ENCODE measurements at places on chromosomes 6 and 20. TPM values are rescaled to one million over a fixed set of nuclear protein-coding genes. Genes with fewer than 3 reads are reported as not detected.
A peak's percentile ranks its signal among the peaks of the same experiment; 100 is the strongest.

DNA sequence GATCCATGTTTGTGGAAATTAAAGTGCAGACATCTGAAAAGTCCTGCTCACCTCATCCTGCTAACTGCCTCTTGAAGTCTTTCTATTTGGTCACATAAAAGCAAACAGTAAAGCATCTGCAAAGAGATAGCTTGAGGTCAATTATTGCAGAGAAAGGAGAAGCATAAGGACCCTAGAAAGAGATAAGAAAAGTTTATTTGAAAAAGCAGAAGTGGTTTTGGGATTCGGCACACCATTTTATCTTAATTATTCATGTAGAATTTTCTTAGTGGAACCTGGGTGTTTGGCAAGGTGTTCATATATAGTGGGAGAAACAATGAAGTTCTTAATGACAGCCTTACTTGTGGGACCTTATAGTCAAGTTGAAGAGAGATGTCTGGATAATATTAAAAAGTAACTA is 280.8 kb downstream of the CENPW start:
- no peak for DNase-seq
- no peaks in the 10 kb centered on the region for H3K36me3 ChIP-seq
- no peaks in the 10 kb centered on the region for H3K27me3 ChIP-seq
- H3K4me3 ChIP-seq, result no peak overlapping the region

DNA sequence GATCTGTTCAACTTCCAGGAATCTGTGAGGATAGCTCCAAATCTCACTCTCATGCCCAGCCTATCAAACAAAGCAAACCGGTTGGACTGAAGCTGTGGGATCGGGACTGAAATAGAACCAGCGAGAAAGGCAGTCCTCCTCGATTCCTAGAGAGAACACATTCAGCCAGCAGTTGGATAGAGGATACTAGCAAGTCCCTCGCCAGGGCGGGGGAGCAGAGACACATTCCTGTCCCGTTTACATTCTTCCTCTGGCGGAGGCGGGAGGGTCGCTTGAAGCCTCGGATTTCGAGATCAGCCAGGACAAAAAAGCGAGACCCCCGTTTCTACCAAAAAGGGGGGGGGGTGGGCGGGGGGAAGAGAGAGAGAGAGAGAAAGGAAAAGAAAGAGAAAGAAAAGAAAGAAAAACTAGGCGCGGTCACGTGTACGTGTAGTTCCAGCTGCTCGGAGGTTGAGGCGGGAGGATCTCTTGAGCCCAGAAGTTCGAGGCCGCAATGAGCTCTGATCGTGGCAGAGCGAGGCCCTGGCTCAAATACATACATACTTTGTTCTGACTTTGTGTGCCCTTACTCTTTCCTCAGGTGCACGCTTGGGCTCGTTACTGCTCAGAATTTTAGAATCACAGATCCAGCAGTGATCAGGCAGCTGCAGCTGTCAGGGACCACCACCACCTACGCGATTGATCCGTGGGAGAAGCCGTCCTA is 19.5 kb downstream of the ZNF311 start:
- peak overlapping the region; percentile 64 for H3K4me3 ChIP-seq
- H3K27me3 ChIP-seq, result peaks cover 4% of the 10 kb centered on the region
- peak overlapping the region; percentile 95 for H3K27ac ChIP-seq
- 0 out of 2 replicates have a peak, but pooled peaks cover 3% of the 10 kb centered on the region for H3K4me1 ChIP-seq
- peak; percentile 99 for DNase-seq

- no peaks in the 10 kb centered on the region for H3K4me1 ChIP-seq
- no peak overlapping the region for H3K27ac ChIP-seq
- H3K4me3 ChIP-seq, result no peak overlapping the region
- H3K27me3 ChIP-seq, result no peaks in the 10 kb centered on the region
- DNase-seq, result no peak
These were observed 57.2 kb downstream of the CNKSR3 start for GRCh38 chr6:154453329-154453728.

DNA sequence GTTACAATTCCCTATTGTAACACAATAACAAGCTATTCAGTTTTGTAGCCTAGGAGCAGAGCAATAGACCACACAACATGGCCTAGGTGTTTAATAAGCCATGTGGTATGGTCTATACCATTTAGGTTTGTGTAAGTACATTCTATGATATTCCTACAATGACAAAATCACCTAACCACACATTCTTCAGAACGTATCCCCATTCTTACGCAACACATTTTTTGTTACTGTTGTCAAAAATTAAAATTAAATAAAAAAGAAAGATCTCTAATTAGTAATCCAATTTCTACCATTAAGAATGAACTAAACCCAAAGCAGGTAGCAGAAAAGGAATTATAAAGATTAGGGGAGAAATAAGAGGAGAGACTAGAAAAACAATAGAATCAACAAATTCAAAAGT is 44.0 kb downstream of the RANBP9 start:
- H3K27ac ChIP-seq, result no peak overlapping the region
- H3K36me3 ChIP-seq, result no peaks in the 10 kb centered on the region

DNA sequence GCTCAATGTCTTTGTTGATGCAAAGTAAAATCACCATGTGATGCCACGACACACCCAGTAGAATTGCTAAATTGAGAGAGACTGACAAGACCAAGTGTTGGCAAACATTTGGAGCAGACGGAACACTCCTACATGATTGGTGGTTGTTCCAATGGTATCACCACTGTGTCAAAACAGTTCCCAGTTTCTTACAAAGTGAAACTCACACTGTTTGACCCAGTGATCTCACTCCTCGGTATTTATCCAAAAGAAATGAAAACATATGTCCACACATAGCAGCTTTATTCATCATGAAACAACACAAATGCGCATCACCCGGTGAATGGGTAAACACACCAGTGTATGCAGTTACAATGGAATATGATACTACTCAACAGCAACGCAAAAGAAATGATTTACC is 74.0 kb upstream of the SULF2 start:
- no peak overlapping the region for H3K4me3 ChIP-seq
- DNase-seq, result no peak
- H3K27ac ChIP-seq, result no peak overlapping the region
- no peaks in the 10 kb centered on the region for H3K36me3 ChIP-seq

GRCh38 chr6:76861403-76861802 is 601.9 kb downstream of the HTR1B start:
- H3K27ac ChIP-seq, result no peak overlapping the region
- peak; percentile 78 for DNase-seq
- no peak overlapping the region for H3K4me3 ChIP-seq
- H3K4me1 ChIP-seq, result no peaks in the 10 kb centered on the region

- no peak for DNase-seq
- H3K27me3 ChIP-seq, result no peaks in the 10 kb centered on the region
- H3K4me1 ChIP-seq, result no peaks in the 10 kb centered on the region
- H3K4me3 ChIP-seq, result no peak overlapping the region
These were observed 74.4 kb upstream of the FBXL4 start for GRCh38 chr6:99022039-99022609.

- H3K4me1 ChIP-seq, result peaks cover 25% of the 10 kb centered on the region
- peaks cover 16% of the 10 kb centered on the region for H3K36me3 ChIP-seq
- H3K27me3 ChIP-seq, result peaks cover 32% of the 10 kb centered on the region
- H3K27ac ChIP-seq, result no peak overlapping the region
These were observed 4.0 kb downstream of the CDKN1A start for GRCh38 chr6:36682328-36683144.

DNA sequence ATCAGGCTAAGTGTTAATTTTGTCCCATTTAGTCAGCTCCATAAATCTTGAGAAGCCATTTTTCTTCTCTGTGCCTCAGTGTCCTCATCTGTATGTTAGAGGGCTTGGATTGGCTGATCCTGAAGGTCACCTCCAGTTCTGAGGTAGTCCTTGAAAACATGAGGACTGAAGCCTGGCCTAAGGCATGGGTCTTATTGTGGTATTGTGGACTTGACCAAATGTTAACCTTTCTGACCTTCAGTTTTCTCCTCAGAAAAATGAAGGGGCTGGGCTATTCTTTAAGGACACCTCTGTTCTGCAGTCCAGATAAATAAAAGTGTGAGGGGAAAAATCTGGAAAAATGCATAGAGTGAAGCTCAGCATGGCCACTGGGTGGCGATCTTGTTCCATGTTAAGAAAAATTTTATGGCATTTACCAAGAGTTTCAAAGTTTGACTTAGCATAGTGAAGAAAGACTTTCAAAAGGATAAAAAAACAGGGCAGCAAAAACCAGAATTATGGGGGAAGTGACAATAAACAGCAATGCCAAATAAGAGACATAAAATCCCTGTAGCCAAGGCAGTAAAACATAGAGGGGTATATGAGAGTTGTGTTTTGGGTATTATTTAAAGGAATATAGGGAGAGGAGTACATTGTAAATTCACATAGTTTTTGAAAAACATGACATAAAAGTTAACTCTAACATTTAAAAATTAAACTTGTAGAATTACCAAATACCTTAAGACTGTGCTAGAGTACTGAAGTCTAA is 13.2 kb upstream of the TFB1M start:
- no peak overlapping the region for H3K4me3 ChIP-seq
- no peaks in the 10 kb centered on the region for H3K27me3 ChIP-seq

- no peak for DNase-seq
- no peak overlapping the region for H3K4me3 ChIP-seq
- no peaks in the 10 kb centered on the region for H3K27me3 ChIP-seq
- H3K4me1 ChIP-seq, result no peaks in the 10 kb centered on the region
- no peaks in the 10 kb centered on the region for H3K36me3 ChIP-seq
- no peak overlapping the region for H3K27ac ChIP-seq
These were observed 8.8 kb downstream of the GDAP1L1 start for GRCh38 chr20:44255942-44256341.

DNA sequence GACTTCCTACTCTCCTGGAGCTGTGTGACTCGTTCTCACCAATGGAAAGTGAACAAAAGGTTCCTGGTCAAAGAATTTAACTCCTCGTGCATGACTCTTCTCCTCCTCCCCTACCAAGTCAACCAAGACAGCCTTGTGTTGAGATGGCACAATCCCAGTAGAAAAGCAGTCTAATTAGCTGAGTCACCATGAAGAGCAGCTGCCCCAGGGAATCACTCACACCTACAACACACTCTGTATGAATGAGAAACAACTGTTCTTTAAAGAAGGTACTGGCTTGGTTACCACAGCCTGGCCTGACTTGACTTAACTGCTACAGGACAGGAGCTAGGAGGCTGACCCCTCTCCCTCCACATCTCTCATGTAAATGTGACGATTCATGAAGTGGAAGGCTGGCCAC is 2.9 kb upstream of the HLA-DOB start:
- no peaks in the 10 kb centered on the region for H3K27me3 ChIP-seq
- no peak overlapping the region for H3K27ac ChIP-seq
- H3K36me3 ChIP-seq, result no peaks in the 10 kb centered on the region
- no peak for DNase-seq
- no peaks in the 10 kb centered on the region for H3K4me1 ChIP-seq

GRCh38 chr6:125577124-125577662 is 172.2 kb upstream of the HEY2 start:
- H3K4me1 ChIP-seq, result no peaks in the 10 kb centered on the region
- DNase-seq, result no peak
- H3K27ac ChIP-seq, result no peak overlapping the region
- no peaks in the 10 kb centered on the region for H3K36me3 ChIP-seq
- H3K4me3 ChIP-seq, result no peak overlapping the region

- peaks cover 13% of the 10 kb centered on the region for H3K4me1 ChIP-seq
- H3K36me3 ChIP-seq, result no peaks in the 10 kb centered on the region
- DNase-seq, result no peak
- no peak overlapping the region for H3K4me3 ChIP-seq
These were observed 464.1 kb downstream of the UTRN start for GRCh38 chr6:144749263-144749662.

DNA sequence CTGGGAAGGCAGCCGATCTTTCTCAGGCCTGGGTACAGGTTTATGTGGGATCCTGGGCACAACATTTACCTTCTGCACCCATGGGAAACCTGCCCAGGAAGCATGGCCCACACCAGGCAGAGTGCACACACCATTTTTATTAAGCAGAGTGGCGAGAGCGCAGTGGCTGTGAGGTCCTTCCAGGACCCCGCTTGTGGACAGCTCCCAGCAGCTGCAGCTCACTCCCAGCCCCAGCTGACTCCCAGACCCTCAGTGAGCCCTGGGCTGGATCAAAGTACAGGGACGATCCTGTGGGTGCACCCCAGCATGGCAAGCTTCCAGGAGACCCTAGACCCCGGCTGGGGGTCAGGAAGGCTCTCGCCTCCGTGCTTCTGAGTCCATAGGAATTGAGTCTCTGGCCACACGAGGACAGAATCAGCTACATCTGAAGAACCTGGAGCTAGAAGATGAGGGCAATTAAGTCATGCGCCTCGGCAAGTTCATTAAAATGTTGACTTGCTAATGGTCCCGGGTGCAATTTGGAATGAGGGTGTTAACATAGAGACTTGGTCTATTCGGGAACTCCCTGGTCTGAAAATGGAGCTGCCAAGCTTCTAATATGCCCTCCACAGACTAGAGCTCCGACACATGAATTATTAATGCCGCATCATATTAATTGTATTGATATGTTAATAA is 65.4 kb upstream of the SLCO4A1 start:
- peaks cover 8% of the 10 kb centered on the region for H3K4me1 ChIP-seq
- H3K36me3 ChIP-seq, result no peaks in the 10 kb centered on the region
- no peak overlapping the region for H3K27ac ChIP-seq
- no peak overlapping the region for H3K4me3 ChIP-seq
- no peaks in the 10 kb centered on the region for H3K27me3 ChIP-seq

DNA sequence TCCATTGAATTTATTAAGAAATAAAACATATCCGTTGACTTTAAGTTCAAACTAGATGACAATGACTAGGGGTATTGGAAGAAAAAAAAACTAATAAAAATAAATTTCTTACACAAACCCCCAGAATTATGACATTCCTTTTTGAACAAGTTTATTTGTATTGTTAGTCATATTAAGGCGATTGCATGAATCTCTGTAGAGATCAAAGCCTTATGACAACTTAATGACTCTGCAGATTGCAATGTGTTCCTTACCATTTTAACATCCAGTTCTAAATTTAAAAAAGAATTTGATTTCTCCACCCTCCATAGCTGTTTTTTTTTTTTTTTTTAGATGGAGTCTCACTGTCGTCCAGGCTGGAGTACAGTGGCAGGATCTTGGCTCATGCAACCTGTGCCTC is 189.8 kb upstream of the CEP162 start:
- H3K27me3 ChIP-seq, result no peaks in the 10 kb centered on the region
- no peak for DNase-seq
- H3K4me1 ChIP-seq, result no peaks in the 10 kb centered on the region
- H3K4me3 ChIP-seq, result no peak overlapping the region

BMP7 gene
- polyA plus RNA-seq, result 15.9 TPM

SLC22A7 gene
- polyA plus RNA-seq, result 0.14 TPM

GSTA2 gene
- polyA plus RNA-seq, result not detected

TRIM40 gene
- polyA plus RNA-seq, result not detected

PACSIN1 gene
- polyA plus RNA-seq, result 4.7 TPM

IMPG1 gene
- not detected for polyA plus RNA-seq

HDGFL1 gene
- polyA plus RNA-seq, result not detected

CNR1 gene
- 0.71 TPM for polyA plus RNA-seq

LY6G6D gene
- not detected for polyA plus RNA-seq

KHDC1L gene
- not detected for polyA plus RNA-seq

TULP1 gene
- polyA plus RNA-seq, result 3.8 TPM

PPP1R3D gene
- 1.4 TPM for polyA plus RNA-seq

SLC22A23 gene
- 7.0 TPM for polyA plus RNA-seq

PROCR gene
- 36.1 TPM for polyA plus RNA-seq

NR2E1 gene
- polyA plus RNA-seq, result not detected

MCCD1 gene
- not detected for polyA plus RNA-seq

ABHD16B gene
- polyA plus RNA-seq, result not detected
